ENCODE measurements at places on chromosomes 2 and 18.
A peak's percentile ranks its signal among the peaks of the same experiment; 100 is the strongest.

GRCh38 chr2:216967889-216968288, 108.0 kb upstream of the TNP1 start:
- no peak for DNase-seq

DNA sequence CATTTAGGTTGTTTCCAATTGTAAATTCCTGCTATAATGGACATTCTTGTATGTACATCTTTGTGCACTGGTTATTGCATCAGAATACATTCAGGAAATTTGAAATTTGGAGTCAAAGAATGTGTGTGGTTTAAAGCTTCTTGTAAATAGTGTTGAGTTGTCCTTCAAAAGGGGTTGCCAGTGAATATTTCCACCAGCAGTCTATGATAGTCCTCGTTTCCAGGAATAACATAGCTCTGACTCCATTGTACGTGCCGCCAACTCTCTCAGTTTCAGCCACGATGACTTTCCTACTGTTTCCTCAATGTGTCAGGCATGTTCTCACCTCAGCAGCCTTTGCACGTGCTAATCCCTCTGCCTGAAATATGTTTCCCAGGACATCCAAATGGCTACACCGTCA, 10.9 kb upstream of the HS6ST1 start:
- DNase-seq = peak; percentile 96

- no peak for DNase-seq
These were observed 484.3 kb downstream of the PTPRM start for GRCh38 chr18:8051453-8051852.

GRCh38 chr18:13566941-13567746, 159.2 kb downstream of the FAM210A start:
- DNase-seq = no peak

DNA sequence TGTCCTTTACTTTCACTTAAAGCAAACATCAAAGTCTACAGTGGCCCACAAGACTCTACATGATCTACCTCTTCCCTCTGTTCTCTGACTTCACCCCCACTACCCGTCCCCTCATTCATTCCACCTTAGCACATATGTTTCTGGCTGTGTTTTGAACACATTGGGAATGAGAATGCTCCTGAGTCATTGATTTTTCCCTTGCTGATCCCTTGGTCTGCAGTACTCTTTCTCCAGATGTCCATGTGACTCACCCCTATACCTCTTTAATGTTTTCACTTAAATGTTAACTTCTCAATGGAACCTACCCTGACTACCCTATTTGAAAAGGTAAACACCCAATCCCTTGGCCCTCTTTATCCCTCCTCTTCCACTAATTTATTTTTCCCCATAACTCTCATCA, 30.7 kb upstream of the FRZB start:
- DNase-seq = peak; percentile 23

- DNase-seq = no peak
These were observed 368.6 kb downstream of the EIPR1 start for GRCh38 chr2:3009005-3009404.

GRCh38 chr2:164146441-164146840, 410.6 kb upstream of the FIGN start:
- no peak for DNase-seq

DNA sequence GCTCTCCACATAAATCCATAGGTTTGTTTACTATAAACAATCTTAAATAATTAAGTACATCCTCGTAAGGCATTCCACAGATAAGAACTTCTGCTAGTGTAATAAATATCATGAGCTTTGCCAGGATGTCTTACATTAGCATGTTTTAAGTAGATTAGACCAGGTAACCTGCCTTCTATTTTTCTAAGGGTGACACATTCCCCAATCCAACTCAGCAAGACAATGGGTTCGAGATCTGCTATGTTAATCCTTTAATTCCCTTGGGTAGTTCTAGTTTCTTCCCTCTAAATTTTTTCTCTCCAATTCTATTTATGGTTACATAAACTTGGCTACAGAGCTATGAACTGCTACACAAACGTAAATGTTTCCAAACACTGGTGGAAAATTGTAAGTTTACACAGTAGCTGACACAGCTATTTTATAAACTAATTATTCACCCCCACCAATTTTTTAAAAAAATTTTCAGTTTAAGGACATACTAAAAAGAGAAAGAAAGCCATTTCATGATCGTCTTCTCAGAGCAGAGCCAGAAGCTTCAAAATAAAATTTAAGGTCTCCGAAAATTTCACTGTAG, 386.5 kb upstream of the SLC39A10 start:
- no peak for DNase-seq

DNA sequence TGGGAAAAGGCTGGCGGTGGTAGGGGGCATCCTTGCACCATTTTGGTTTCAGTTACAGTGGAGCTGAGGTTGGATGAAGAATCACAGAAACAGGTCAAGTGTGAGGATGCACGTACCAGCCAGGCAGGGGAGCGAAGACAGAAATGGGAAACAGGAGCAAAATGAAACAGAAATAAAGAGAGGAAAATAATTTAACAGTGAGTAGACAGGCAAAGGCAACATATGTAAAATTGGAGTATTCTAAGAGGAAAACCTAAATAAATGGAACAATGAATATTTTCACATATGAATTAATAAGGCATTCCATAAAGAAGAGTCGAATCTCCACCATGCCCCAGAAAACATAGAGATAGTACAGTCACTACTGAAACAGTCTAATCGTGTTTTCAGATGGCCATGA, 29.7 kb downstream of the LRRFIP1 start:
- no peak for DNase-seq

- DNase-seq = no peak
These were observed 19.3 kb downstream of the MRPL30 start for GRCh38 chr2:99200076-99200800.

DNA sequence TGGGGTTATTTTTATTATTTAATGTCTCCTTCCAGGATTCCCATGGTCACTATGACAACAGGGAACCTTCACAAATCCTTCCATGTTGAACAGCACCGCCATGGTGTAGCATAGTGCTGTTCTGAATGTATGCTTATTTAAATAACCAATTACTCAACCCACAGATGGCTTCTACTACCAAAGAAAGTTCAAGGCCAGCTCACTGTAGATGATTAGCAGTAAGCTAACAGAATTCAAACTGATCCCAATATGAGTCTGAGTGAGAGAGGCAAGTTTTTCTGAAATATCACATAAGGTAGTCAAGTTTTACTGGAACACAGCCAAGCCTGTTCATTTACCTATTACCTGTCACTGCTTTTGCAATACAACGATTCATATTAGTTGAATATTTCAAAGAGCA, 51.2 kb downstream of the CLASP1 start:
- no peak for DNase-seq

GRCh38 chr18:46246101-46246500, 141.9 kb downstream of the HAUS1 start:
- DNase-seq = no peak

GRCh38 chr18:31273812-31274527, 44.0 kb upstream of the DSG1 start:
- no peak for DNase-seq

GRCh38 chr2:20484810-20485611, 38.1 kb downstream of the RHOB start:
- no peak for DNase-seq

- DNase-seq = no peak
These were observed 49.2 kb upstream of the TGIF1 start for GRCh38 chr18:3400567-3401296.

GRCh38 chr18:5948237-5948636, 52.9 kb upstream of the TMEM200C start:
- DNase-seq = no peak

DNA sequence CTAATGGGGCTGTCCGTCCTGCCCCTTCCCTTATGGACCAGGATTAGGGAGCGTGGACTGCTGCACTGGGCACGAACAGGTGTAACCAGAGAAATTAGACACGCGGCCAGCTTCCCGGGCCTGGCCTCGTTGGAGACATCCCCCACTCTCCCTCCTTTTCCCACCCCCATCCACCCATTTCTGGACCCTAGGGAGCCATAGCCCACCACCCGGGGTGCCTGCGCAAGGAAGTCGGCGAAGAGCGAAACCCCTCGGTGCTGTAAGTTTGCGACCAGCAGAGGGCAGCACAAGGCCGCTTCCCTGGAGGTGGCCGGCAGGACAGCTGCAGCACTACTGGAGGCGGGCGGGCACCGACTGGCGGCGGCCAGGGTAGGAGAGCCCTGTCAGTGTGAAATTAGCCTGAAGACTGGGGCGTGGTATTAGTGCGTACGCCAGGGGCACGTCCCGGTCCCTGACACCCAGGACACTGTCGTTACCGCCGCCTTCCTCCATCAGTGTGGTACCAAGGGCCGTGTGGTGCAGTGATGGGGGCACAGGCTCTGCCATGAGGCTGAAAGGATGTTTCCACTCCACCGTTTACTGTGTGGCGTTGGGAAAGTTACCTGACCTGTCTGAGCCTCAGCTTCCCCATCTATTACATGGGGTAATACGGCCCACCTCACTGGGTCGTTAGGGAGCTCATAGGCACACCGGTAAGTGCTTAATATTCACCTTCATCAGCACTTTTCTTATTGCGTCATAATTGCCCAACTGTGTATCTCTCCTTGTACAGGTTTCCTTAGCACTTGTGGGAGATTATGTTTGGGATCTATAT, 36.0 kb upstream of the CD207 start:
- no peak for DNase-seq

- no peak for DNase-seq
These were observed 602.2 kb downstream of the GALR1 start for GRCh38 chr18:77851802-77852201.

GRCh38 chr2:233929352-233930022, 12.3 kb downstream of the TRPM8 start:
- DNase-seq = no peak

- peak; percentile 23 for DNase-seq
These were observed 249.3 kb upstream of the GULP1 start for GRCh38 chr2:188042412-188042811.

DNA sequence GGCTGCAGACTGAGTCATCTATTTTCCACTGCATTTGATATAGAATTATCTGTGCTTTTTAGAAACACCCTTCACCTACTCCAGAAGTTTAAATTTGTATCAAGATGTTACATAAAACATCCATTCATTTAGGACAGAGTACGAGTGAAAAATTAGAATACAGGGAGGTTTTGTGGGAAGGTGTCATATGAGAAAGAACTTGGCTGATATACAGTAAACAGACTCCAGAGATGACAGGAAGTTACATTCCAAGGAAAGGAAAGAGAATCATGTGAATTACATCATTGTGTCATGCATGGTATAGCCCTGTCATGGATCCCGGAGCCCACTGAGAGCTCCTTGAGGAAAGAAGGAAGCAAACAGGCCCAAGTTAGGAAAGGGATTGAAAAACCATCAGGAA, 341.5 kb upstream of the PKDCC start:
- DNase-seq = no peak

DNA sequence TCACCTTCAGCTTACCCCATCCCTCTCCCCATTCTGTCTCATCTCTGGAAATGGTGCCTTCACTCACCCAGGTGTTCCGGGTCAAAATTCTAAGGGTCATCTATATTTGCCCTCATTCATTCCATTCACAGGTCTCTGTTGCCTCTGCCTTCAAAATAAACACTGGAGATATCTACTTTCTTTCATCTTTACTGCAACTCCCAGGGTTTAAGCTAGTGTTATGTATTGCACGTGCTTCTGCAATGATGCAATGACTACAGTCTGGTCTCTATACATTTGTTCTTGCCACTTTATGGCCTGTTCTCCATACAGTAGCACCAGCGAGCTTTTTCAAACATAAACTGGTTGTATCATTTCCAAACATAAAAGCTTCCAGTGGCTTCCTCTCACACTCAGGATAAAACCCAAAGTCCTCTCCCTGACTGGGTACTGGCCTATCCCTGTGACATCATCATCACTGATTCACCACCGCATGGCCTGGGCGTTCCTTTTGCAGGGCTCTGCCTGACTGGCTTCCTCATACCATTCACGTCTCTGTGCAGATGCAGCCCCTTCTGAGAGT, 14.3 kb downstream of the DSG2 start:
- no peak for DNase-seq

DNA sequence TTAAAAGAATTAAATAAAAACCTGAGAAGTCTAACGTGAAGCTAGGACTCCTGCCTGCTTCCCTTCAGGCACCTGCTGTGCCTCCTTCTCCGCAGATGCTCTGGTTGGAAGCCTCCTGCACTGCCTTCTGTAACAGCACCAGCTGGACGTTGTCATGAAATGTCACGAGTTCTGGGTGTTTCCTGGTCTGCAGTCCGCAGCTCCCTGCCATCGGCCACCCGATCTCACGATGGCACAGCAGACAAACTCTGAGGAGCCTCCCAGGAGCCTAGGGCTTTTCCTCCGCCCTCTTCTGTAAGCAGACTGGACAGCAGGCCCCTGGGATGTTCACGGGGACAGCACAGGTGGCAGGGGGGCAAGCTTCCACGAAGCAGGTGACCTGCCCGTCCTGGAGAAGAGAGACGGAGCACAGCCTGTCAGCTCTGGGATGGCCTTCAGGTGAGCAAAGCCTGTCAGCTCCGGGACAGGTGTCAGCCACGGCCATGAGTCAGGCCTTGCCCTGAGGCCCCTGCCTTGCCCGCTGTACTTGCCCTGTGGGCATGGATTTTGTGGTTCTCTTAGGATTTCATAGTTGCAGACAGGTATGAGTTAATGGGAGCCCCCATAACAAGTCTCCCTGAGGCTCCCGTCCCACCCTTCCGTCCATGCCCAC, 110.3 kb downstream of the PXDN start:
- no peak for DNase-seq

- DNase-seq = no peak
These were observed 64.5 kb downstream of the ATP9B start for GRCh38 chr18:79133724-79134123.

GRCh38 chr2:195343540-195343939, 313.5 kb upstream of the SLC39A10 start:
- DNase-seq = no peak

GRCh38 chr2:176081837-176082524, 1.8 kb downstream of the EVX2 start:
- no peak for DNase-seq

GRCh38 chr2:102253140-102253752, 58.1 kb upstream of the IL1RL1 start:
- no peak for DNase-seq

- DNase-seq = no peak
These were observed 600 bp downstream of the KATNAL2 start for GRCh38 chr18:46917803-46918600.

GRCh38 chr2:80548469-80548868, 243.9 kb upstream of the LRRTM1 start:
- DNase-seq = no peak

DNA sequence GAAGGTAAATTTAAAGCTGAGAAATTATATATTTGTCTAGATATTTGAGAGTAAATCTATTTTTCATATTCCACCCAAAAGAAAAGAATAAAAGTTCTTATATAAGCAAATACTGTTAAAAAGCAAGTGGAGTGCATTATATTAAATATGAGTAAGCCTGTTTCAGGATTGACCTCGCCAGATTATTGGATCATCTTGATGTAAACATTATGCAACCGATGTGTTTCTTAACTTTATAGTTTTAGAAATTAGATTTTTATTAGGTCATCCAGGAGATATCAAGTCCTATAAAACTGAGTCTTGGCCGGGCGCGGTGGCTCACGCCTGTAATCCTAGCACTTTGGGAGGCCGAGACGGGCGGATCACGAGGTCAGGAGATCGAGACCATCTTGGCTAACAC, 100.3 kb upstream of the MSTN start:
- no peak for DNase-seq

All from AG04449 (cell line).